Thyroid gland (tissue), 4 donors: ENCODE measurements at places on chromosomes 2 and 18.

DNA sequence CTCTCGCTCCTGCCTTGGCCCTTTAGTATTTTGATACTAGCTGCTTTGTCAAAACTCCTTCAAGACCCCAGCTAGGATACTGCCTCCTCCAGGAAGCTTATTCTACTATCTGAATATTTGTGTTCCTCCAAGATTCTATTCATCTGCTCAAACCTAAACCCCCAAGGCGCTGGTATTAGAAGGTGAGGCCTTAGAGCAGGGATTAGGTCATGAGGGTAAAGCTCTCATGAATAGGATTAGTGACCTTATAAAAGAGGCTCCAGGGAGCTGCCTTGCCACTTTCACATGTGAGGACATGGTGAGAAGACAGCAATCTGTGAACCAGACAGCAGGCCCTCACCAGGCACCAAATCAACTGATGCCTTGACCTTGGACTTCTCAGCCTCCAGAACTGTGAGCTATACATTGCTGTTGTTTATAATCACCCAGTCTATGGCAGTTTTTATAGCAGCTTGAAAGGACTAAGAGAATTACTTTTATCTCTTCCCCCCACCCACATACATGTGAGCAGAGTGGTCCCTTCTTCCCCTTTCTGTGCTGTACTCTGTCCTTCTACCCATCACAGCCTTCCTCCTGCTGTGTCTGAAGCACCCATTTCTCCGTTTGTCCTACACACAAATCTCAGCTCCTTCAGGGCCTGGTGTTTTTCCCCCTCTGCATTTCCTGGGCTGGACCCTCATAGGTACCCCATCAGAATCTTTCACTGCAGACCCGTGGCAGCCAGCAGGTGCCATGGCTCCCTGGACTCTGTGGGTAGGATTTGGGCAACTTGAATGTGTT, 54.5 kb downstream of the HS1BP3 start:
- H3K27ac ChIP-seq, result peak overlapping the region; percentile 75
- no peaks in the 10 kb centered on the region for H3K27me3 ChIP-seq
- H3K36me3 ChIP-seq, result no peaks in the 10 kb centered on the region
- no peak overlapping the region for H3K4me3 ChIP-seq
- DNase-seq, result no peak

DNA sequence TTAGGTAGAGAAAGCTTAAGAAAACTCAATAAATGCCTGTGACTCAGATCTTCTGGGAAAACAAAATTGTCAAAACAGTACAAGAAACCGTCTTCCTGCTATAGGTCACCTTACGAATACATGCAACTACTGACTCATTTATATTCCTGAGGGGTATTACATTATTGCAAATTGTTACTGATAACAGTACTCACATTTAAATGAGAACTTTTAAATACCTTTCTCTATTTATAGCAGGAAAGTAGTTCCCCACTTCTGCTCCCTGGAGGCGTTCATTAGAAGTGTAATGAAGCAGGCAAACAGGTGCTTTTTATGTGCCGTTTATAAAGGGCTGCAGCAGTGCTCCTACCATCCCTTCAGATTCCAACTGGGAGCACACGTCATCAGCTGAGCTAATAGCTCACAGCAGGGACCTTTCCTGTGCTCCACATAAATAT, 65.1 kb upstream of the RPRM start:
- H3K27ac ChIP-seq, result no peak overlapping the region
- no peaks in the 10 kb centered on the region for H3K27me3 ChIP-seq
- no peaks in the 10 kb centered on the region for H3K4me1 ChIP-seq
- H3K36me3 ChIP-seq, result no peaks in the 10 kb centered on the region
- DNase-seq, result no peak

GRCh38 chr2:180519276-180519675, 461.1 kb upstream of the UBE2E3 start:
- H3K27me3 ChIP-seq, result no peaks in the 10 kb centered on the region
- H3K4me3 ChIP-seq, result no peak overlapping the region
- no peaks in the 10 kb centered on the region for H3K4me1 ChIP-seq
- no peak for DNase-seq
- H3K27ac ChIP-seq, result no peak overlapping the region

DNA sequence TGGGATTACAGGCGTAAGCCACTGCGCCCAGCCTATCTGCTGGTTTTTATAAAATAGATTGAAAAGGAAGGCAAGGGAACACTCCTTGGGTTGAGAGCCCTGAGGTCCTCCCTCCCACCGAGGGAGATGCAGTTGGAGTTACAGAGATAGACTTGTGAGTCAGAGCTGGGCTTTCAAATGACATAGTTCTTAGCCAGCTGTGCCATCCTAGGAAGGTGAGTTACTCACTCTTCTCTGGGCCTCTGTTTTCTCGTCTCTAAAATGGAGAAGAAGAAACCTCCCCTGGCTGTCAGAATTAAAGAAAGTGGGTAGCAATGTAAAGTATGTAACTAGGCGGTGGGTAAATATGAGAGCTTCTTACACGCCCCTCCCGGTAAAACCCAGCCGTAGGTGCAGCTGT, 2.4 kb downstream of the LRRFIP1 start:
- peaks cover 26% of the 10 kb centered on the region for H3K4me1 ChIP-seq
- DNase-seq, result no peak
- H3K4me3 ChIP-seq, result no peak overlapping the region
- no peak overlapping the region for H3K27ac ChIP-seq
- no peaks in the 10 kb centered on the region for H3K36me3 ChIP-seq
- H3K27me3 ChIP-seq, result no peaks in the 10 kb centered on the region

DNA sequence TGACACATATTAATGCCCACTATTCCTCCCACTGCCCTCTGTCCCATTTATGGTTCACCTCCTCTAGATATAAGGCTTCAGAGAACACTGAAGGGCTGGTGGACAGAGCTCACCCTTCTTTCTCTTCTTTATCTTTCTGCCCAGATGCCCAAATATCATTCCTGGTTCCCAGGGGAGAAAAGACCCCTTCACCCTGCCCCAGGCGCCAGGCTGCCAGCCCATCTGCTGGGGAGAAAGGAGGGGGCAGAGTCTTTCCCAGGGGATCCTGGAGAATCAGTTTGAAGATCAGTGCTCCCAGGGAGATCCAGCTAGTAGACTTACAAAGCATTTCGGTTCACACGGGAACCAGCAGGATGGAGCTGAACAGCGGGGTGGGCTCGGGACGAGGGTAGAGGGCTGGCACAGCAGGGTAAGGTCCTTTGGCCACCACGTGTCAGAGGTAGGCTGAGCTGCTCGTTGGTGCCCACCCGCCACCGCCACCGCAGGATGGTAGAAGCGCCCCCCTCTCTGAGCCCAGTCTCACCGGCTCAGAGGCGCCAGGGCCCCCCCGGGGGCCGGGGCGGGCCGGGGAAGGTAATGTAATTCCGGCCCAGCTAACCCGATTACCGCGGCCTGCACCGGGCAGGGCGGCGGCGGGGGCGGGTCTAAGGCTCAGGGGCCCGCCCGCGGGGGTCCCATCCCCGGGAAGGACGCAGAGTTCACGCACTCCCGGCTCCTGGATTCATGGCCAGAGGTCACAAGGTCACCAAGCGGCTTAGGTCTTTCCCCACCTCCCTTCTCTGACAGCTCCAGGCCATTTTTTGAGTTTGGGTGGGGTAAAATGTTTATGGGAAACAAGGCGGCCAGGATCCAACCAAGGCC, 1.3 kb upstream of the TLX2 start:
- no peaks in the 10 kb centered on the region for H3K36me3 ChIP-seq
- peaks cover 7% of the 10 kb centered on the region for H3K4me1 ChIP-seq
- H3K4me3 ChIP-seq, result no peak overlapping the region
- H3K27ac ChIP-seq, result no peak overlapping the region
- peaks cover 53% of the 10 kb centered on the region for H3K27me3 ChIP-seq
- no peak for DNase-seq
